ENCODE measurements at places on chromosomes 2 and 18.

- no peak for DNase-seq
These were observed 17.7 kb downstream of the ADNP2 start for GRCh38 chr18:80126797-80127196.

GRCh38 chr18:10377956-10378355 is 76.5 kb upstream of the APCDD1 start:
- no peak for DNase-seq

GRCh38 chr2:241323778-241324177 is 8.1 kb downstream of the SEPTIN2 start:
- no peak for DNase-seq

GRCh38 chr2:100744589-100744988 is 75.3 kb upstream of the NPAS2 start:
- no peak for DNase-seq

GRCh38 chr2:138415985-138416384 is 85.6 kb upstream of the SPOPL start:
- no peak for DNase-seq

DNA sequence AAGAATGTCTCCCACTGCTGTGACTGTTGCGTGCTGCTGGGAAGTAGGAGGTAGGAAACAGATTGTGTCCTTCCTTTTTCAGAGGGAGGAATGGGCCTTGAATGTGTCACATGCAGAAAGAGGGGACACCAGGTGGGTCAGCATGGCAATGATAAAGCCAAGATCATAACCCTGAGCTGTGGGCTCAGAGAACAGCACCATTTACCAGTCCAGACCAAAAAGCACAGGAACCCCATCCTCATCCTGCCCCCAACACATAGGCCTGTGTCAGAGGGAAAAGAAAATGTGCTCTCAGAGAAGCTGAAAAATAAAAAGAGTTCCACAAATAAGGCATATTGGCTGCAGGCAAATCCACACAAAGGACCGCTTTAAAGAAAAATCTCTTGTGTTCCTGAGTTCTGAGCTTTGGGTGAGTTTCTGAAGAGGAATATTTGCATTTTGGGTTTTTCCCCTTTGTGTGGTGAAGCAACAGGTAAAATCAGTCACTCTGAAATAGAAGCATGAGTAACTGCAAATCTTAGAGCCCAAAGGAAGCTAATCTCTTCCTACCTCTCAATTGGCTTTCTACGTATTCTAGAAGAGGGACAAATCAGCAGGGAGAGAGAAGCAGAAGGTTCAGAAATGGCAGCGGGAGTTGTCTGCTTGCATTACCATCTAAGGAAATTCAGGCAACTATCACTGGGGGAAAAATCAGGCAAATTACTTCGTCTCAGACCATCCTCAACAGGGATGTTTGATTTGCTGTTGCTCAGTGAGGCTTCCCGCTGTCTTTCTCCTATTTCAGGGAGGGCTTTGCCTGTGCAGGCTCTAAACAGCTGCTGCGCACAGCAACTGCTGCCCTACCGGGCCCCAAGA is 106.8 kb downstream of the BCL11A start:
- DNase-seq, result no peak

DNA sequence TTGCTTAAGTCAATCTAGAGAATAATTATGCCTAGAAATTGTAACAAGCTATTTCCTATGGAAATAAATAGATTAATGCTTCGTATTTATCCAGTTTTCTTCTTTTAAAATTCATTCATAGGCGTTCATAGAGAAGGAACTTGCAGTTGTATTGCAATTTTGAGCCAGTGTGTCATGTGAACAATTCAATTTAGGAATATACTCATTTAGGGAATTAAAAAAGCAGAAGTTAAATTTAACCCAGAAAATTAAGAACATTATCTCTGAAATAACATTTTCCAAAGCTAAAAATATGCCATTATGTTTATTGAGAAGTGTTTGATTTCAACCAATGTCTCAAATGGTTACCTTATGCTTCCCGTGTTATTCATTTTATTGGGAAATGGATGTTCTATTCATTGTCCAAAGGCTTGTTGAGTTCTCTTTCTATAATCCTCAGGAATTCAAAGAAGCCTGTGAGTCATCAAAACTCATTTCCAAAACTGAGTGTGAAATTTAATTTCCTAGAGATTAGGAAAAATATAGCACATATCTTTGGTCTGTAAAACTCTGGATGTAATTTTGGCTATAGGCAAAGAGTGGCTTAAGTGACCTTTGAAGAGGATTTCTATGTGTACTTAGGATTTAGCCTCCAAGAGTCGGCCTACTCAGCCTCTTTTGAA is 99.7 kb downstream of the SLC8A1 start:
- DNase-seq, result no peak

Data from MG63 (cell line).